ENCODE measurements at places on chromosomes 6 and 20.
A peak's percentile ranks its signal among the peaks of the same experiment; 100 is the strongest.

DNA sequence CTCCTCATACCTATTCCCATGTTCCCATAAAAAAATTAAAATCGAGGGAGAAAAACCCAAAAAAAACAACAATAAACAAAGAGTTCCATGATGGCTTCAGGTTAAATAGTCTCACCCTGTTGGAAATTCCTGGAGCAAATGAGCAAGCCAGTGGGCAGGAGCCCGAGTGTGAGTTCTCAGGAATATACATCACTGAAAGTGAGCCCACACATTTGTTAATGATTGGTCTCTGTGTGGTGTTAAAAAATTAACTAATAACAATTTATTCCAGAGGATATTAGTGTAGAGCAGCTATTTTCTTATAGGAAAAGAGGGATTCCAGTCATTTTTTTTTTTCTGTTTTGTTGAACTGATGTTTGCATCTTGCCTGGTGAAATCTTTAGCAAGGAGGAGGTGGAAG lies 12.9 kb downstream of the PHACTR3 start:
- no peak for DNase-seq

GRCh38 chr6:144307880-144308279 lies 22.7 kb downstream of the UTRN start:
- DNase-seq = no peak

GRCh38 chr6:33677143-33677660 lies 34.3 kb downstream of the UQCC2 start:
- DNase-seq = no peak

DNA sequence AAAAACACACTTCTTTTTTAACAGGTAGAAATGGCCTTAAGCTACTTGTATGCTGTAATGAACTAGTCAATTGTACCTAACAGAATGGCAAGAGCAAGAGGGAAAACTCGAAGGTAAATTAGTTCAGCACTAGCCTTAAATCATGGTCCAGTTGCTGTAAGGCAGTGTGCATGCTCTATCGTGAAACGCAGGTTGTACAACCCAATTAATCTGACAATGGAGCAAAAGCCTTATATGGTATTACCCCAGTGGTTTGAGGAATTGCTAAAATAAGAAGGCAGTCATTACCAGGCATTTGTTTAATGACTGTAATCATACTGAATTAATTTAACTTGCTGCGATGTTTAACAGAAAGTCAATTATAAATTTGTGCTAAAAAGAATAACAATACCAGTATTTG lies 69.3 kb upstream of the SOX4 start:
- DNase-seq = peak; percentile 57

- DNase-seq = no peak
Observed at GRCh38 chr6:72856801-72857200, 234.9 kb downstream of the KCNQ5 start.

- DNase-seq = no peak
Observed at GRCh38 chr6:154329350-154330170, 27.0 kb downstream of the IPCEF1 start.

GRCh38 chr6:44338228-44339122 lies 4.0 kb upstream of the SPATS1 start:
- peak; percentile 72 for DNase-seq

DNA sequence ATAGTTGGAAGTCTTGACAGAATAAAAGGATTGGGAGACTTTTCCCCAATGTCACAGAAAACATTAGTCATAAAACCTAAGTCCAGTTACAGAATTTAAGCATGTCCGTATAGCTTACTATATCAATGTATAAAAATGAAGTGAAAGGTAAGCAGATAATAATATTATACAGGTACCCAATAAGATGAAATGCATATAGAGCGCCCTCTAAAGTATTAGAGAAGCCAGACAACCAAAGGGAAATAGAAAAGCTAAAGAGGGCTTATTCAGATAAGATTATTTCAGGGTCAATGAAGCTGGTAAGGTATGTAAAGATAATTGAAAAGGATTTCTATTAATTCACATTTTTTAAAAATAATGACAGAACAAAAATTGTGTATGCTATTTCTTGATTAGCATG lies 947.7 kb upstream of the MAP3K7 start:
- DNase-seq = no peak

- DNase-seq = peak; percentile 30
Observed at GRCh38 chr20:42474646-42475045, 715.1 kb downstream of the PTPRT start.

DNA sequence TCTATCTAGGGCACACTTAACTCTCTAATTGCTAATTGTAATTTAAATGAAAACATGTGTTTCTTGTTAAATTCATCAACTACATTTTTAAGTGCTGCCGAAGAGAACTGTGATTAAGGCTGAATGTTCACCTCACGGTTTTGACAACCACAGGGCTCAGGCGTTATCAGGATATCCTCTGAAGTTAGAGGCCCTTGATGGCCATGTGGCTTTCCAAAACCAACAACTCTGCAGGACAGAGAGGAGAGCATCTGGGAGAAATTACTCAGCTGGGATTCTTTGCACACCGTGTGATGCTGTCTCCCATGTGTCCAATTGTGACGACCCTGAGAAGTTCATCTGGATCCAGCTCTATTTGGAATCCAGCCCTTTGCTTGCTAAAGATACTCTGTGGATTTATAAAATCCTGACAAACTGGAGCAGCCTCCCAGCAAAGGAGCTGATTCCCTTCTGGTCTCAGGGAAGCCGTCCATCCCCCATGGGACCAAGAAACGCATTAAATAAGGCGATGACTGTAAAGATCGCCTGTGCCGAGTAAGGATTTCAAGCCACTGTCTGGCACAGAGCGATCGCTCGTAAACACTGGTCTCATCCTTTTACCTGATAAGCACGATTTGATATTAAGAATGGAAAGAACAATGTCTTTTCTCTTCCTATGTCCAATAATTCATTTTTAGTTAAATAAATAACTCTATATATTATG lies 401.1 kb downstream of the CD83 start:
- DNase-seq = no peak

DNA sequence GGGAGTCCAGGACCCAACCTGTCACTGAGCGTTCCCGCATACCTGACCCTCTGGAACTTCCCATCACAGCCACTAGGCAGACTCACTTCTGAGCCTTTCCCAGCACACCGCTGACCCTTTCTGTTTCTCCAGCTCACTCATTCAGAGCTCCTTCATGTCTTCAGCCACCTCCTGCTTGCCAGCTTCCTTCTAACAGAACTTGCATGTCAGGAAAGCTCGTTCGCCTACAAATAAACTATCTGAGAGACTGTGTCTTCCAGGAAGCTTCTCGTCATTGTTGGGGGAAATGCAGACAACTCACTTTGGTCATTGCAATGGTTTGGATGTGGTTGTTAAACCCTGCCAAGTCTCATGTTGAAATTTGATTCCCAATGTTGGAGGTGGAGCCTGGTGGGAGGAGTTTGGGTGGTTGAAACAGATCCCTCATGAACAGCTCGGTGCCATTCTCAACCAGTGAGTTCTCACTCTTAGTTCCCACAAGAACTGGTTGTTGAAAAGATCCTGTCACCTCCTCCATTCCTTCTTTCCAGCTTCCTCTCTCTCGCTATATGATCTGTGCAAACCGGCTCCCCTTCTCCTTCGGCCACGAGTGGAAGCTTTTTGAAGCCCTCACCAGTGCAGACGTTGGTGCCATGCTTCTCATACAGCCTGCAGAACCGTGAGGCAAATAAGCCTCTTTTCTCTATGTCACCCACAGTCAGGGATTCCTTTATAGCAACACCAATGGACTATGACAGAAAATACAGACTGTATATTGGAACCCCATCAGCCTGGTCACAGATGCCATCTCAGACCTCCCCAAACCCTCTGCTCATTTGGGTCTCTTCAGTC lies 1.4 kb upstream of the MUC21 start:
- DNase-seq = peak; percentile 6

DNA sequence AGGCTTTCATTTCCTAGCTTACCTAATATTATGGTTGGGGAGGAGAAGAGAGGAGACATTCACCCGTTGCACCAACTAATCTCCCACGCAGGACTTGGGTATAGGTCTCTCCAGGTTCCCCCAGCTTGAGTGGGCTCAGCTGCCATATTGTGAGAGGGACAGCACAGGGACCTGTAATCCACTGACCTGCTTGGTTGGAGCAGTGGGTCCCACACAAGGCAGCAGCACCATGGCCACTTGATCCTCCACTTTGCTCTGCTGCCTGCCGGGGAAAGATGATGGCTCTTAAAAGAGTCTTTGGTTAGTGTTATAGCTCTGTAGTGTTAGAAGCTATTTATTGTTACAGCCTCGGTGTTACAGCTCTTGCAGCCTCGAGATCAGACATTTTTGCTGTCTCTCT lies 22.5 kb upstream of the ECHDC1 start:
- no peak for DNase-seq

DNA sequence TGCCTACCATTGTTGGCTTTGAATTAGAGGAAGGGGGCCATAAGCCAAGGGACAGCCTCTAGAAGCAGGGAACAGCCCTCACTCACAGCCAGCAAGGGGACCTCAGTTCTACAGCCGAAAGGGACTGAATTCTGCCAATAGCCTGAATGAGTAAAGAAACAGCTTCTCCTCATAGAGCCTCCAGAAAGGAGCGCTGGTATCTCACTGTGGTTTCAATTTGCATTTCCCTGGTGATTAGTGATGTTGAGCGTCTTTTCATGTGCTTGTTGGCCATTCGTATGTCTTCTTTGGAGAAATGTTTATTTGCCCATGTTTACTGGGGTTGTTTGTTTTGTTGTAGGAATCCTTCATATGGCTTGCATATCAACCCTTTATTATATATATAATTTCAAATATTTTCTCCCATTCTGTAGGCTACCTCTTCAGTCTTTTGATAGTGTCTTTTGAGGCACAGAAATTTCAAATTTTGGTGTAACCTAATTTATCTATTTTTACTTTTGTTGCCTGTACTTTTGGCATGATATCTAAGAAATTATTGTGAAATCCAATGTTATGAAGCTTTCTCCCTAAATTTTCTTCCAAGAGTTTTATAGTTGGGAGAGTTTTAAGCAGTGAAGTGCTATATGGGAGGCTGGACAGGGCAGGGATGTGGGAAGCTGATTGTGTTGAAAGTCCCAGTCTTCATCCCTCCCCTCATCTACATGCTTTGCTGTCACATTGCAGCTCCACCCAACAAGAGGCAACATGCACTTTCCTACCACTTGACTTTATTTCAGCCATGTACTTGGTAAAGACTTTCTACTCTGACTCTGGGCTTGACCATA lies 82.3 kb upstream of the SHLD1 start:
- DNase-seq = no peak

- DNase-seq = no peak
Observed at GRCh38 chr20:60470366-60470765, 512.1 kb downstream of the CDH26 start.

GRCh38 chr20:23161968-23162696 lies 76.0 kb upstream of the CD93 start:
- peak; percentile 48 for DNase-seq

GRCh38 chr6:123562677-123563076 lies 74.1 kb downstream of the TRDN start:
- no peak for DNase-seq

DNA sequence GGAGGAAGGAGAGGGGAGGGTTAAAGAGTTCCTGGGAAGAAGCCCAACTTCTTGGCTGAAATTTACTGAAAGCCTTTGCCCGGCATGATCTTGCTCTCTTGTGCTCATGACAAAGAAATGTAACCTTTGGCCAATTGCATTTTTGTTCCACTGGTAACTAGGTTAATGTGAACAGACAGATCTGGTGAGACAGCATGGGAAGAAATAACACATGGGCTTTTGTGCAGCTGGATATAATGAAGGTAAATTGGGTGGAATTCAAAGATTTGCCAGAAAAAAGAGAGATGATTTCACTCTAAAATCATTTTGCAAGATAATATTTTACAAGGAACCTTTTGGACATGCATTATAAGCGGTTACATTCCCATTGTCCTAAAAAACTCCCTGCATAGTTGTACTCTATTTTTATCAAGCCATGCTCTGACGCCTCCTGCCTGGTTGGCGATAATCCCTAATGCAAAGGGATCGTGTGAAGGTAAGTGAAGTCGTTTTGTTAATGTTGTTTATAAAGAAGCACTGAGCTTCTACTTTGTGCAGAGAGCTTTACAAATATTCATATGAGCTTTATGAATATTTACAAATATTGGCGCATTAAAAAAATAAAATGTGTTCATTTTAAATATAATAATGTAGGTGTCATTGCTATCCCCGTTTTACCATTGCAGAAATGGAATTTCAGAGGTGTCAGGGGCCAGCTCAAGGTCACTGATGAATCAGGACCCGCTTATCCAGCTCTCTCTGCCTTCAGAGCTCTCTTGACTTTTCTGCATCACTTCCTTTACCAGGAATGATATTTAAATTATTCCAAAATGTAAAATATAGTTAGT lies 161.3 kb upstream of the AGPAT4 start:
- peak; percentile 71 for DNase-seq

- DNase-seq = no peak
Observed at GRCh38 chr6:137711972-137712371, 155.1 kb upstream of the TNFAIP3 start.

DNA sequence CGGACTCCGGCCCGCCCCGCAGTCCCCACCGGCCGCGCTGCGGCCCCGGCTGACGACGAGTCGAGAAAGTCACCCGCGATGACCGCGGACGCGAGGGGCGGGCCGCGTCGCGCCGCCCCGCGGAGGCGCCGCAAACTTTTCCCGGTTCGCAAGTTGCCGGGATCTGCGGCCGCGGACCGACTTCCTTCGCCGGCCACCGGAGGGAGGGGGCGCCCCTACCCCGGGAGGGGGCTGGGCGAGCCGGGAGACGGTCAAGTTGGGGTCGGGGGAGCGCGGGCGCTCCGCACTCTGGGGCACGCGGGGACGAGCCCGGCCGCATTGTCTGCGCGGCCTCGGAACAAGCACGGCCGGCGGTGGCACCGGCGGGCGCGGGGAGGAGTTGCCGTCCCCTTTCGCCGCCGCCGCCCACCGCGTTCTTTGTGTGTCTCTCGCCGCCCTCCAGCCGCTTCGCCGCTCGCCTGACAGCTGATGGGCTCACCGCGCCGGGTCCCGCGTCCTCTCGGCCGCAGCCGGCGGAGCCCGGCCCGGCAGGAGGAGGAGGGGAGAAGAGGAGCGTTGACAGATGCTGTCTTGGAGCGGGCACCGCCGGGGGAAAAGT lies 131.6 kb downstream of the OGFRL1 start:
- DNase-seq = no peak

GRCh38 chr20:34952671-34953070 lies 2.9 kb downstream of the GSS start:
- no peak for DNase-seq

GRCh38 chr6:106789428-106790148 lies 160.2 kb downstream of the QRSL1 start:
- DNase-seq = no peak
